ENCODE measurements at places on chromosomes 13 and 19. TPM values are rescaled to one million over a fixed set of nuclear protein-coding genes. Genes with fewer than 3 reads are reported as not detected.
A peak's percentile ranks its signal among the peaks of the same experiment; 100 is the strongest.

DNA sequence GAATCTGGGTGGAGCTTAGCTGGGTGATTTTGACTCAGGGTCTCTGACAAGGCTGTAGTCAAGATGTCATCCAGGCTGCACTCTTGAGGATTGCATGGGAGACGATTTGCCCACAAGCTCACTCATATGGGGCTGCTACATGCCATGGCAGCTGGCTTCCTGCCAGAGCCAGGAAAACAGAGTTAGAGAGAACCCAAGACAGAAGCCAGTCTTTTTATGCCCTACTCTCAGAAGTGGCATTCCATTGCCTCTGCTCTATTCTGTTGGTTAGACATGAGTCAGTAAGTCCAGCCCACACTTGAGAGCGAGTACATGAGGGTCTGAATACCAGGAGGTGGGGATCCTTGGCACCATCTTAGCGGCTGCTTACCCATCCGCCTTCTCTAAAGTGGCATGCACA, 9.5 kb downstream of the POLR1D start:
- no peak for DNase-seq

GRCh38 chr19:15144046-15144646, 36.9 kb downstream of the SYDE1 start:
- DNase-seq = no peak

DNA sequence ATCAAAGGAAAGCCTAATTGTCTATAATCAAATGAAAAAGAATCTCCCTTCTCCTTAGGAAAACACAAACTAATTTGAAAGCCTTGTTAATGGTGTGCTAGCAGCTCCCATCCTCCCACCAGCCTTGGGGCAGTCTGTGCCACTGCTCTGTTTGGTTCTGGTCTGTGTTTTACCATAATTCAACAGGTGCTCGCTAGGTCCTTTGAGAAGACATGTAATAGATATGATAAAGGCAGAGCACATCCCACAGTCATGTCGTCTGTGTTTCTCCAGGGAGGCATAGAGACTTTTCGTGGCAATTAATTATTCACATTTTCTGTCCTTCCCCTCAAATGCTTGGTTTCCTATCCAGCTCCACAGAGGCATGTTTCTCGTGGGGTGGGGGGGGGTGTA, 23.8 kb downstream of the FAM124A start:
- no peak for DNase-seq

DNA sequence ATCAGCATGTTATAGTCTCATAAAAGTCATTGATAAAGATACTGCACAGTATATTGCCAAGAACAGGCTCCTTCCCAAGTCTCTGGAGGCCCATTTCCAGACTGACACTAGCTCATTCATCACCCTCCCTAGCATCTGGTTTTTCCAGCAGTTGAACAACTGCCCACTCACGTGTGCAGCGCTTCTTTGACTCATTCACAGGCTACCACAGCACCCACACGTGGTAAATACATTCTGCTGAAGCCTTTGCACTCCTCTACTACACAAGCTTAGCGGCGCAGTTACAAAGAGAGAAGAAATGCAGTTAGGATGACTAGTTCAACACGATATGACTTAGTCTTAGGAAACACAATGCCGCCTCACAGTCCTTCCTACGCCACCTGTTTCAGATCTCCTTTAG, 87.7 kb downstream of the DOCK9 start:
- peak; percentile 74 for DNase-seq

- DNase-seq = peak; percentile 57
Measured at GRCh38 chr13:93758575-93758974, 532.0 kb downstream of the GPC6 start.

- no peak for DNase-seq
Measured at GRCh38 chr13:34383728-34384127, 558.3 kb upstream of the NBEA start.

DNA sequence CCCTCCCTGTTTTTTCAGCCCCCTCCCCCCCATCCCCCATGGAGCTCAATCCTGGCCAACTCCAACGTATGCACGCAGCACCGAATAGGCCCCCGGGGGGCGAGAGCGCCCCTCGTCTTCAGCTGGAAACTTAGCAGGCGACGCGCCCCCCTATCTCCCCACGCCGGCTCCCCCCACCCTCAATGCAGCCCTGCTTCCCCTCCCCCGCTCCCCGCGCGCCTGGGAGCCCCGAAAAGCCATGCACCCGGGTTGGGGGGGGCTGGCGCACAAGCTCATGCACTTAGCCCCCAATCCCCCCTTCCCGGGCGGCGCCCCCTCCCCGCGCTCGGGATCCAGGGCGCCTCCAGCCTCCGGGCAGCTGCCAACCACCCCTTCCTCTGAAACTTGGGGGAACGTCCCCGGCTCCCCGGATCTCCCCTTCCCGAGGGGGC, 508 bp downstream of the ZBTB7A start:
- DNase-seq = no peak

- no peak for DNase-seq
Measured at GRCh38 chr13:45529758-45530157, 65.0 kb downstream of the COG3 start.

DNA sequence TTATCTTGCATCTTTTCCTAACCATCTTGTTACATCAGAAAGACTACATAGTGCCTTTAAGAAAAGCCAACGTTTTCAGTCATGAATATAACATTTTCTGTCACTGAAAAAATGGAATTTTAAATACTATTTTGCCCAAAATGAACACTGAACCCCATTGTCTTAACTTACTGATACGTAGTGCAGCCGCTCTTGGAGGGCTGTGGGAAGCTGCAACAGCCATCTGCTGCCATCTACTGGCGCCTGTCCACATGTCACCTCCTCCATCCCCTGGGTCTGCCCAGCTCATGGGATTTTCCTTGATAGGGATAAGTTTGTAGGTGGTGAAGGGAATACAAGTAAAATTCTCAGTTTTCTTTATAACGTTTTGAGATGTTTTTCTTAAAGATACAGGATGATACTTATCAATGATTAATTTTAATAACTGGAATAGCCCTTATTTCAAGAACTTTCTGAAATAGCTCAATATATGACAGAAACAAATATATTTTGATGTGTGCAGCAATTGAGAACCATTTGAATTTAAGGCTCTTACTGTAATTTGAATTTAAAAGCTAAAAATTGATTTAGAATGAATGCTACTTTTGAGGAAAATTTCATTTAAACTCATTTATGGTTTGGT, 73.7 kb downstream of the GGACT start:
- peak; percentile 75 for DNase-seq

LHFPL6 gene
- 35.1 TPM for polyA plus RNA-seq

SYCN gene
- polyA plus RNA-seq = not detected

TEX30 gene
- 9.3 TPM for polyA plus RNA-seq

ZNF649 gene
- polyA plus RNA-seq = 1.5 TPM

DZIP1 gene
- polyA plus RNA-seq = 15.9 TPM

Measured in IMR-90 (cell line).